ENCODE measurements at places on chromosomes 7 and 10.

GRCh38 chr7:74464931-74465886, 11.5 kb downstream of the GTF2IRD1 start:
- no peak for DNase-seq

- DNase-seq: no peak
Observed at GRCh38 chr7:148620749-148621359, 30.3 kb downstream of the C7orf33 start.

DNA sequence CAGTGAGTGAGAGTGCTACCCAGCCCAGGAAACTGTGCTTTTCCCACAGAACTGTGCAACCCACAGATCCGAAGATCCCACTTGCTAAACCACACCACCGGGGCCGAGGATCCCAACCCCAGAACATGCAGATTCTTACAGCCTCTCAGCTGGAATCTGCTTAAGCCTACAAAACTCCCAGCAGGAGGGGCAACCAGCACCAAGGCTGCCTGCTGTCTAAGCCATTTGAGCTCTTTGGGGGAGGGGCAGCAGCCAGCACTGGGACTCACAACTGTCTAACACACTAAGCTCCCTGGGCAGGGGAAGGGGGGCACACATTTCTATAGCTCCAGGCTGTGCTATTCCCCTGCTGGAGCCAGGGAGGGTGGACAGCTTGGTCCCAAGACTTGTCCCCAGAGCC, 529.9 kb downstream of the XPNPEP1 start:
- no peak for DNase-seq

GRCh38 chr7:132030883-132031282, 474.5 kb upstream of the PODXL start:
- DNase-seq: no peak

DNA sequence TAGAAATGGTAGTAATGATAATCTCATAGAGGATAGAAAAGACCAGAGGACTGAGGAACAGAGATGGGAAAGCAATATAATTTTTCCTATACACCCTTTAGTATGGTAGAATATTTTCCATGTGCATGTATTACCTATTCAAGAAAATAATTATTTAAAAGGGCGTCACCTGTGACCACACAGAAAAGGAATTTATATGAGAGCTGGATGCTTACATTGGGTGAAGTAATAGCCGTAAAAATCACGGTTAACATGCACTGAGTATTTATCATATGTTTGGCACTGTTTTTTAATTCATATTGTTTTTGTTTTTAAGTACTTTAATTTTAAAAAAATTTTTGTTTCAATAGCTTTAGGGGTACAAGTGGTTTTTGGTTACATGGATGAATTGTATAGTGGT, 195.1 kb downstream of the IPMK start:
- DNase-seq: no peak

DNA sequence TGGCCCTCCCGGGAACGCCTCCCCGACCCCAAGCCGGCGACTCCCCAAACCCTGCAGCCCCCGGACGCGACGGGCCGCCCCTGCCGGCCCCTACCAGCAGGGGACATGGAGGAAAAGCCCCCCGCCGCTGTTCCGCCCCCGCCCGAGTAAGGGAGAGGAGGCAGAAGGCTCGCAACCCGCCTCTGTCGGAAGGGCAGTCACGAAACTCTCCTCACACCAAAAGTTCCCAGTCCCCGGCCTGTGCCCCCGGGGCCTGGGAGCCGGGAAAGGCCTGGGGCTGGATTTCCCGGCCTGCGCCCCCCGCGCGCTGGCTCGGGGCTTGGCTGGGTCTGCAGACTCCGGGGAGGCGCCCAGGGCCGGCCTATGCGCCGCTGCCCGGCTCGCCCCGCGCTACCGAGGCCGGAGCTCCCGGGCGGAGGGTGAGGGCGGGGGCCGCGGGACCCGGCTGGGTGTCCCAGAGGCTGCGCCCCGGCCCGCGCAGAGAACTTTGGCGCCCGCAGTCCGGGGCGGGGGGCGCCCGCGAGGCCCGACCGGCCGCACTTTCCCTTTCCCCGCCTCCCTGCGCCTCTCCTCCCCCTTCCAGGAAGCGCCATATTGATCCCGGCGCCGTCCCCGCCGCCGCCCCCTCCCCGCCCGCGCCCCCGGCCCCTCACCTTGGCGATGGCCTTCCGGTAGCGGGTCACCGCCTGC, 728 bp downstream of the PARD3 start:
- DNase-seq: no peak

DNA sequence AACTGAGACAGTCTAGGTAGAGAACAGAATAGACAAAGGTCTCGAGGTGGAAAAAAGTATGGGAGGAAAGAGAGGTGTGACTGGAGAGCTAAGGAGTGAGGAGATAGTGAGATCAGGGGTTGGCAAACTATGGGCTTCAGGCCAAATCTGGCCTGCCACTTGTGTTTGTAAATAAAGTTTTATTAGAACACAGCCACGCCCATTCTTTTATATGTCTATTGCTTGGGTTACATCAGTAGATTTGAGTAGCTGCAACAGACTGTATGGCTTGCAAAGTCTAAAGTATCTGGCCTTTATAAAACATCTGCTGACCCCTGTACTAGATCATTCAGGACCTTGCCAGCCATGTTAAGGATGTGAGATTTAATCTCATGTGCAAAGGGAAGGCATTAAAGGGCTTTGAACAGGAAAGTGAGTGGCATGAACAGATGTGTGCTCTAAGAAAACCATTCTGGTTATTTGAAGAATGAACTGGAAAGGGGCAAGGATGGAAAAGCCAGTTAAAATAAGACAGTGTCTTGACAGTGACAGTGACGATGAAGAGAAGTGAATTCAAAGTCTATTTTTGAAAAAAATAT, 240.3 kb downstream of the RNLS start:
- no peak for DNase-seq
